SK-N-DZ (cell line): ENCODE measurements at places on chromosomes 11 and 22.
A peak's percentile ranks its signal among the peaks of the same experiment; 100 is the strongest.

DNA sequence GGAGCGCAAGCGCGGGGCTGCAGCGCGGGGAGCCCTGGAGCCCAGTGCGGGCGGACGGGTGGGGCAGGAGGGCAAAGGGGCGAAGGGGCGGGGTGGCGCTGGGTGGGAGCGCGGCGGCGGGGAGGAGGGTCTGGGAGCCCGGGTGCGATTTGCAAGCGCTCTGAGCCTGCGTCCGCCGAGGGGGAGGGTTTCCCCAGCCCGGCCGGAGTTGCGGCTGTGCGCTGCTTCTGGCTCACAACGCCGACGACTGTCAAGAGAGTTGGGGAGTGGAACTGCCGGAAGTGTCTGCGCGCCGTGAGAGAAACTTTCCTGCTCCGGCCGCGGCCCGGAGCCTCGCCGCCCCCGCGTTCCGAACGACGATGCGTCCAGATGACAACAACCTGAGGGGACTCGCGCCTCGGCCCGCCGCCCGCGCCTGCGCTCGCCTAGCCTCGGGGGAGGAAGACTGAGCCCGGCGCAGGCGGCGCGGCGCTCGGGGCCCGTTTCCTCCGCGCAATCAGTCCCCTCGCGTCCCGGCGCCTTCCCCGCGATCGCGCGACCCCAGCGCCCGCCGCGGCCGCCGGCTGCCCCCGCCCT lies at the start of gene ARHGAP42:
Gene ARHGAP42 (plus strand): TSS at position 235 of the 576 bp plus-strand sequence. CDS start 391 bp downstream, outside the sequence.
- DNase-seq = peak; percentile 57

GRCh38 chr11:57778318-57779037 lies 16.9 kb downstream of the CTNND1 start:
- peak; percentile 60 for DNase-seq

GRCh38 chr11:119468511-119468910 lies 45.5 kb upstream of the THY1 start:
- DNase-seq = no peak

GRCh38 chr11:33389635-33390034 lies 132.5 kb downstream of the HIPK3 start:
- DNase-seq = no peak

DNA sequence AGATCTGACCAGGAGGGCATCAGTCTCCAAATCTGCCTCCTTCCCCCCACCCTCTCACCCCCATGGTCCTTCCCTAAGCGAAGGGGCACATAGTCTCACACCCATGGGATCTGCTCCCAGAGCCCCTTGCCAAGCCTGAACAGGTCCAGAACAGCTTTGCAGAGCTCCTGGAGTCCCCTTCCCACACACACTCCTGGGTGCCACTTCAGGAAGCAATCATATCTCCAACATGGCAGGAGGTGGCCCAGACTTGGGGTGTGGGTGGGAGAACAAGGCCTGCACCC lies 63.0 kb downstream of the MICAL3 start:
- no peak for DNase-seq

- DNase-seq = no peak
Observed at GRCh38 chr22:26558248-26558895, 31.6 kb downstream of the TPST2 start.

DNA sequence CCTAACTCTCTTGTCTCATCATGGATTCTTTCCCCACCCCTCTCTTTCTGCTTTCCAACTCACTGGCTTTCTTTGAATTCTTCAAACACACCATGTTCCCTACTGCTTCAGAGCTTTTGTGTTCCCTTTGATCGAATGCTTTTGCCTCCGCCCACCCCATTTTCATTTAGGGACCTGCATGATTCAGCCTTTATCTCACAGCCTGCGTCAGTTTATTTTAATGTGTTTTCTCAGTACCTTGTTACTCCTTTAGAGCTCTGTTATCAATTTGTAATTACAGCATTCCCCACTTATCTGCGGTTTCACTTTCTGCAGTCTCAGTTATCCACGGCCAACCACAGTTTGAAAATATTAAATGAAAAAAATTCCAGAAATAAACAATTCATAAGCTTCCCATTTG lies 451.3 kb downstream of the METTL15 start:
- DNase-seq = no peak

- DNase-seq = no peak
Observed at GRCh38 chr11:35250621-35251020, 111.7 kb downstream of the CD44 start.

GRCh38 chr22:37544955-37545702 lies 15.2 kb upstream of the CDC42EP1 start:
- no peak for DNase-seq

DNA sequence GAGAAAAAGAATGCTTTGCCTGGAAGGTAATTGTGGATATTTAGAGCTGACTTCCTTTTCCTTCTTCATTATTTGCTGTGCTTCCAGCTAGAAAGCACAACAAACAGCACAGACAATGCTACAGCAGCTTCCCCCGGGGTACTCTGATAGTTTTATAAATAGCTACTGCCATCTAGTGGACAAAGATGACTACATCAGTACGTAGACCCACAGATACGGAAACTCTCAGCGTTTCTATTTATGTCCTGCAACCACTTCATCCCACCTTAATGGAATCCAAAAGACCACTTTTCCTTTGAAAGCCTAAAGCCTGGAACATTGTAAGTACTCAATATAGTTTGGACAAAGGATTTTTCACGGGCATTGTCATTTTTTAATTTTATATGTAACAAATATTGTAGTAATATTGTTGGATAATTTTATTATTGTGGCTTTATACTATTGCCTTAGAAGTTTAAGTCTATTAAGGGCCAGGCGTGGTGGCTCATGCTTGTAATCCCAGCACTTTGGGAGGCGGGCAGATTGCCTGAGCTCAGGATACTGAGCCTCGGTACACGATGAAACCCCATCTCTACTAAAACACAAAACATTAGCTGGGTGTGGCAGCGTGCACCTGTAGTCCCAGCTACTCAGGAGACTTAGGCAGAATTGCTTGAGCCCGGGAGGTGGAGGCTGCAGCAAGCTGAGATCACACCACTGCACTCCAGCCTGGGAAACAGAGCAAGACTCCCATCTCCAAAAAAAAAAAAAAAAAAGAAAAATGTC lies 7.5 kb downstream of the HSPA8 start:
- peak; percentile 66 for DNase-seq

DNA sequence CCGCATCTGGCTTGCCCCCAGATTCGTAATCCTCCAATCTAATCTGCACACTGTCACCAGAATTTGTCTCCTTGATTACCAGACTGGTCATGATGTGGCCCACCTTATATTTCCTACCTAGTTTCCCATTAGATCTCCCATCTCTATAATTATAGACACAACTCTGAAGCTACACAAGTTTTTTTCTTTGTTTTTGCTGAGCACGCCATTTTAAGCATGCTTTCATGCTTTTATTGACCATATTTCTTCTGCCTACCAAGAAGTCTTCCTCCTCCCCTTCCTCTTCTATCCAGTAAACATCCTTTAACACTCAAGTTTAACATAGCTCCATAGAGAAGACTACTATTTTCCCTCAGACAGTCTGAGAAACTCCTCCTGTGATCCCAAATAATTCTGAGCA lies 24.3 kb upstream of the DEPDC7 start:
- no peak for DNase-seq

DNA sequence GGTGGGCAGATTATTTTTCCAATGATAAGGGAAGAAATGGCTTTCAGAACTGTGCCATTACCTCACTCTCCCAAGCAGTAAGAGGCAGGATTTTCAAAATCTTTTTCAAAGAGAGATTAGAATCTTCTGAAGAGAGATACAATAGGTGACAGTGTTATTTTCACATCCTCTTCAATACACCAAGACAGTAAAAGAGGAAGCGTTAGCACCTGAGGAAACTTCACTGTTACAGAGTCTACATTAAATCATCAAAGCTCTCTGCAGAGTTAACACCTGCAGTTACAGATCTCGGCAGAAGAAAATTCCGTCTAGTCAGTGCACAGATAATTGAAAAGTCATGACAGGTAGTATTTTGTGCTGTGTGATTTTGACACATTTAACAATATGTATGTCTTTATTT lies 144.9 kb downstream of the PGR start:
- no peak for DNase-seq

GRCh38 chr22:25114369-25115362 lies 85.0 kb upstream of the CRYBB3 start:
- DNase-seq = no peak

GRCh38 chr11:45993531-45994001 lies 71.1 kb downstream of the LARGE2 start:
- no peak for DNase-seq

DNA sequence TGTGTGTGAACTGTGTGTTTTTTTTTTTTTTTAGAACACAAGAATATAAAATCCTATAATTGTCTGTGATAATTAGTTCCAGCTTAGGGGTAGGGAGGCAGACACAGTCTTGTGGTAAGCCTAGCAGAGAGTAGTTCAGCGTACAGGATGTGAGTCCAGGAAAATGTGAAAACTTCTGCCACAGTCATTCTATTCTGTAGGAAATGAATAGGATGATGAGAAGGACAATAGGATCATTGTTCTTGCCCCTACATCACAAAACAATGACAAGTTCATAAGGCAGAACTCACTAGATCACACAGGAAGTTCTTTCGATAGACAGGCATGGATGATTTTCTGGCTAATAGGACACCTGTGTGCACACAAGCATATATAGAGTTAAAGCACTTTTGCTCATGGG lies 132.2 kb downstream of the NAV2 start:
- DNase-seq = no peak

GRCh38 chr11:61098778-61099177 lies 3.5 kb upstream of the CD5 start:
- DNase-seq = no peak

GRCh38 chr11:88398372-88398771 lies 60.8 kb upstream of the CTSC start:
- no peak for DNase-seq

- no peak for DNase-seq
Observed at GRCh38 chr11:48052183-48053044, 72.1 kb downstream of the PTPRJ start.

- DNase-seq = no peak
Observed at GRCh38 chr11:3121416-3121815, 43.7 kb downstream of the OSBPL5 start.

DNA sequence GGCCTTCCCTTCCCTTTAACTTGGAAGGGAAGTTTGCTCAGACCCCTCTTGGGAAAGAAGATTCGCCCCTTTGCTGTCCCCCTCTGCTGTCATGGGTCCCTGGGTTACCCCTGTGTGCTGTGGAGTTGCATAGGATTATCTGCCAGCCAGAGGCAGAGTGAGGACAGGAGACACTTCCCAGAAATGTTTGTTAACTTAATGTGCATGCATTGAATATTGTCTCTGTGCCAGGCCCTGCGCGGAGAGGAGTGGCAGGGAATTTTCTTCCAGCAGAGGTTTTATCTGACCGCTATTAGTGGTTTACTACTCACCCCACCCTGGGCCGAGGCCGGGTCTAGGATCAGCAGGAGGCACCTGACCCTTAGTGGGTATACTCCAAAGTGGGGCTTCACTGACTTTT lies 894.8 kb downstream of the TBC1D22A start:
- DNase-seq = no peak

DNA sequence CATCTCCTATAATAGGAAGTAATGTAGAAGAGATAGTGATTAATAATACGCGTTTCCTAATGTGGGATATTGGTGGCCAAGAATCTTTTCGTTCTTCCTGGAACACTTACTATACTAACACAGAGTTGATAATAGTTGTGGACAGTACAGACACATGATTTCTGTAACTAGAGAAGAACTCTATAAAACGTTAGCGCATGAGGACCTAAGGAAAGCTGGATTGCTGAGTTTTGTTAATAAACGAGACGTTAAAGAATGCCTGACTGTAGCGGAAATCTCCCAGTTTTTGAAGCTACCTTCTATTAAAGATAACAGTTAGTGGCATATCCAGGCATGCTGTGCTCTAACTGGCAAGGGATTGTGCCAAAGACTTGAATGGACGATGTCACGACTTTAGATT lies 83.3 kb downstream of the GGT1 start:
- DNase-seq = no peak

DNA sequence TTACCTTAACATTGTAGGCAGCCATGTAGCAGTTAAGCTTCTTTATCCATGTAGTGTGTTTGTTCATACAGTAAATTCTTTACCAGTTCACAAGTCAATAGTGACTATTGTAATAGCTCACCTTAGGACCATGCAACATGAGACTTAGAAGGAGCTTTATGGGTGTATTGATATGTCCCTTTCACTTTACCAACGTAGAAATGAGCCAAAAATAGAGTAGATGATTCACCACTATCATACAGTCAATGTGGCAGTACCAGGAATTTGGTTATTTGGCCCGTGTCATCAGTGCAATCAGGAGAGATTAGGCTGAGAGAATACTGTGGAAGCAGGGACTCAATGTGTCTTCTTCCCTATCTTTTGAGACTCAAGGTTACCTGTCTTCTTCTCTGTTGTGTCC lies 4.7 kb downstream of the ZDHHC13 start:
- no peak for DNase-seq

GRCh38 chr22:22110548-22111266 lies 128.1 kb upstream of the TOP3B start:
- DNase-seq = peak; percentile 13

DNA sequence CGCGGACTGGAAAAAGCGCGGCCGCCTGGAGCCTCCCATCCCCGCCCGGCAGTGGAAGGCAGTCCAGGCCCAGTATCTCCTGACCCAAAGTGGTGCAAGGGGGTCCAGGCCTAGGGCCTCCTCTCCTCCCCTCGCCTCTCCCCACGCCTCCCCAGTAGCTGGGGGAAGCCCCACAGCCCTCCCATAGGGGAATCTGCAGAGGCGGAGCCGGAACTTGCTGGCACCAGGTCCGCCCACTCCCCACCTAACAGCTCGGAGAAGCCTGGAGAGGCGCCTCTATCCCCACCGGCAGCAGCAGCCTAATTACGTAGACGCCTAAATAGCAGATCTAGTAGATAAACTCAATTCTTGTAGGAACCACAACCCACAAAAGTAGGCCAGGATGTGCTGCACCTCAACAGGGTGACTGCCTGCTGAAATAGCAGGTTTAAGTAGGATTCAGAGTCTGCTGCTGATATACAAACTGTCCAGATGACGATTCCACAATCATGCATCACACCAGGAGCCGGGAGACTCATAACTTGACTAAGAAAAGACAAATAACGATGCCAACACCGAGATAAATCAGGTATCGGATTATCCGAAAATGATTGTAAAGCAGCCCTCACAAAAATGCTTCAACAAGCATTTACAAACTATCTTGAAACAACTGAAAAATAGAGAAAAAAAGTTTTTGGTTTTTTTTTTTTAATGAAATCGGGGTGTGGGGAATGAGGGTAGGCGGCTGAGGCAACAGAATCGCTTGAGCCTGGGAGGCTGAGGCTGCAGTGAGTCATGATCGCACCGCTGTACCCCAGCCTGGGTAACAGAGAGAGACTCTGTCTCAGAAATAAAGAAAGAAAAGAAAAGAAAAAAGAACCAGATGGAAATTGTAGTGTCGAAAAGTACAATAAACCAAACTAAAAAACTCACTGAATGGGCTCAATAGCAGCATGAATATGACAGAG lies 11.4 kb upstream of the BRD1 start:
- DNase-seq = peak; percentile 71

DNA sequence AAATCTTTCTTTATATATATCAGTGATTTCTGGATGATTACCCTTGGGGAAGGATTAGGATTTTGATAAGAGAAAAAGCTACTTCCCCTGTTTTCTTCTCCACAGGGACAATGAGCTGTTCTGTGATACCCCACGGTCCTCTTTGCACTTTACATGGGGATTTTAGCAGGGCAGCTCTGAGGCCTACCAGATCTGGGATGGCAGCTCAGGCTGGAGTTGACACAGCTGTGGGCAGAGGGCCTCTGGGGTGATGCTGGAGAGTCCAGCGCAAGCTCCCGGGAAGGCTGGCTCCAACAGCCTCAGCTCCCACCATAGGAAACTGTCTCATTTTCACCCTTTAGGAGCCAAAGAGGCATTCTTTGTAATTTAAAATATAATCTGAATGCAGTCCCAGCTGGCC lies 383.8 kb upstream of the NARS2 start:
- no peak for DNase-seq

- DNase-seq = no peak
Observed at GRCh38 chr11:117170210-117170609, 8.3 kb upstream of the SIDT2 start.
